ENCODE measurements at places on chromosomes 16 and 17.

- no peak for DNase-seq
Observed at GRCh38 chr17:65530523-65531255, 30.8 kb downstream of the AXIN2 start.

DNA sequence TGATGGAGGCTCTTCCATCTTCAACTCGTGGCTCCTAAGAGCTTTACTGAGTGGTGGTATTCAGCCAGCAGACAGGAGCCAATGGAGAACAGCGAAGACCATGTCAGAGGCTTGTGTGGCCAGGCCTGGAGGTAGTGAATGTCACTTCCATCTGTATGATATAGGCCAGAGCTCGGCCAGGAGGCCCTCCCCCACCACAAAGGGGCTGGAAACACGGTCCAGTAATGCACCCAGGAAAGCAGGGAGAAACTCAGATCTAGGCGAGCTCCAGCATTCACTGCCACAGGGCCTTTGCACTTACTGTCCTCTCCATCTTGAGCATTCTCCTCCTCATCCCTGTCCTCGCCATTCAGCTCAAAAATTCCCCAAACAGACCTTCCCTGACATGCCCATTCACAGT is 555.3 kb upstream of the C16orf82 start:
- DNase-seq = no peak

GRCh38 chr16:73002866-73003265 is 45.1 kb downstream of the ZFHX3 start:
- DNase-seq = no peak

DNA sequence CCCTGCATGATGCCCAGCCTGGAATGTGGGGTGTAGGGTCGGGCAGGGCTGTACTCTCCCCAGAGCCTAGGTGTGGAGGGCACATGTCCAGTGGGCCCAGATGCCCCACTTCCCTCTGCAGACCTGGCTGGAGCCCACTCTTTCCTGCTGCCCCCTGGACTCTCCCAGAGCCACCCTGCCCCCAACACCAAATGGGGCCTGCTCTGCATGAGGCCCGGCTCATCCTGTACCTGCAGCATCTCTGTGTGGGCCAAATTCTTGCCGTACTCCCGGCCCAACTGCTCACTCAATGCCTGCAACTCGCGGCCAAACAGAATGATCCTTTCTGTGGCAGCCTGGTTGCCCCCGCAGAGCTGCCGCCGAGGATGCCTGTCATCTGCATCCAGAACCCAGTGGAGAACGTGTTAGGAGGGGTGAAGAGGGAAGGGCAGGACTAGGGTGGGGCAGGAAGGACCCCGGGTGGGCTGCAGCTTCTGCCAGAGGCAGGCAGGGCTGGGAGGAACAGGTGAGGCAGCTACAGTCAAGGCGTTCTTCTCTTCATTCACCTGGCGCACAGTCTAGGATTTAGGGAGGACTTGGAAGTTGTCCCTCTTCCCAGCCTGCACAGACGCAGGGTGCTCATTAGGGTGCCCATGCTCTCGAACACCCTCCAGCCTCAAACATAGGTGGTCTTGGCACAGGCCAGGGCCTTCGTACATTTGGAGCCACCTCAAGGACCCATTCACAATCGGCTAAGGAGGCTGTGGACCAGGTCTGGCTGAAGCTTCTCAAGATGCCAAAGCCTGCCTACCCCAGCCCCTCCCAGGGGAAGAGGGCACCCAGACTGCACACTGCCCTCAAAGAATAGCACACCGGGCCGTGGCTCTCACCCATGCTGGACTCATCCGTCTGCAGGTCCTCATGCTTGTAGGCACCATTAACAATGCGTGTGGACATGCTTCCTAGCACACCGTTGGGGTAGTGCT is 8.7 kb upstream of the GFOD2 start:
- DNase-seq = no peak

GRCh38 chr17:31466096-31466760 is 74.8 kb downstream of the RAB11FIP4 start:
- DNase-seq = no peak

- no peak for DNase-seq
Observed at GRCh38 chr16:79826732-79827475, 226.4 kb upstream of the MAF start.

DNA sequence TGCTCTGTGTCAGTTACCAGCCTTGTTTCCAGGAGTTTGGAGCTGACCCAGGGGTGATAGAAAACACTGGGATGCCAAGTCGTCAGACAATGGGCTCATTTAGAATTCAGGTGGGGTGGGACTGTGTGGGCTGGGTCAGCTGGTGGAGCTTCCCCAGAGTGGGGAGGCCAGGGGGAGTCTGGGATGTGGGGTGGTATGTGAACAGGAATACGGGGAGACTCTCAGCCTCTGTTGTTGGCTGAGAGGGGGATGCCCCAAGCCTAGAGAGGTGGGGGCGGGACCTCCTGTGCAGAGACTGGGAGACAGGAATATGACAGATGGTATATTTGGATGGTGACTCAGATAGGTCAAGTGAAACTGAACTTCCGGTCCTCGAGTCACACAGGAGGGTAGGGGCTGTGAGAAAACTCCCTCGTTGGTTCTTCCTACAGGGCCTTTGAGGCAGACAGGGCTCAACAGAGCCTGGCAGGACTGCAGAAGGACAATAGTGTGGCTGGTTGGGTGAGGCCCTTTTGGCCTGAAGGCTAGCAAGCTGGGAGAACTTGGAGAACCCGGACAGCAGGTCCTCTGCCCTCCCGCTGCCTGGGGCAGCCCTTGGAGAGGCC is 23.7 kb downstream of the CDH1 start:
- DNase-seq = peak; percentile 82

- no peak for DNase-seq
Observed at GRCh38 chr17:69810326-69810965, 264.6 kb upstream of the KCNJ16 start.

DNA sequence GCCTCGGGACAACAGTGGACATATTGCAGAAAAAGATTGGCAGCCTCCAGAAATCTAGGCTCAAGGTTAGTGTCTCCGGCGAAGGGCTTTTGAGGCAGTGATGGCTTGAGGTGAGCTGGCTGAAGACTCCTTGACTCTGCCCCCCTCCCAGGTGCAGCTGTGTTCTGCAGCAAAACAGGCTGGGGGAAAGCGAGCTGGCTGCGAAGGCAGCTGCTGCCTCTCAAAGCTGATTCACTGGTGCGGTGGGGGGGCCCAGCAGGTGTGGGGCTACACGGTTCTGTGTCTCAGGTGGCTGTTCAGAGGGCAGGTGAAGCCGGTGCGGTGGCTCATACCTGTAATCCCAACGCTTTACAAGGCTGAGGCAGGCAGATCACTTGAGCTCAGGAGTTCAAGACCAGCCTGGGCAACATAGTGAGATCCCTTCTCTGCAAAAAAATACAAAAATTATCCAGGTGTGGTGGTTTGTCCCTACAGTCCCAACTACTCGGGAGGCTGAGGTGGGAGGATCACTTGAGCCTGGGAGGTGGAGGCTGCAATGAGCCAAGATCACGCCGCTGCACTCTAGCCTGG is 22.9 kb downstream of the C16orf96 start:
- DNase-seq = no peak

DNA sequence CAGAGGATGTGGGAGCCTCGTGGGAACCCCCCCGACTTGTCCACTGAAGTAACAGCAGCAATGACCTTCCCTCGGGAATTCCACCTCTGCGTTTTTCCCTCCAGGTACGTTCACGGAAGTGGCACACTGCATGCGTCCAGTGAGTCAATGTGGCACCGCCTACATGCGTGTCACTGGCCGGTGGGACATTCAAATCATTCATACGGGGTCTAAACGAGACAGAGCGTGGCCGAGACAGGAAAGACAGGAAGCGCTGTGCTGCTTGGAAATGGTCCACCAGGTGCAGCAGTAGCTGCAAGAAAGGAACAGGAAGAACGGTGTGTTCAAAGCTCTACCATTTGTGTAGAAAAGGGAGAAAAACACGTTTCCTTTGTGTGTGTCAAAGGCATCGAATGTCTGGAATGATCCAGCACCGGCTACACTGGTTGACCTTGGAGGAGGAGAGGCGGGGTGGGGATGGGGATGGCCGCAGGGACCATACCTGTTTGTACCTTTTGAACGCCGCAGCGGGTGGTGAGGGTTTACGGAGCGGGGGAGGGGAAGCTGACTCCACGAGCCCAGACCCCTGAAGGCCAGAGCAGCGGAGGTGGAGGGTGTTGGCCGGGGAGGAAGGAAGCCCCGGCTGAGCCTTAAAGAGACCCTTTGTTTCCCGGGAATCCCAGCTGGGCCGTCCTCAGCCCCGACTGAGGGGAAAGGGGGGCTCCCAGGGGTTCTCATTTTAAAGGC is 1.7 kb upstream of the PGAP6 start:
- DNase-seq = peak; percentile 62

- peak; percentile 92 for DNase-seq
Observed at GRCh38 chr16:48156790-48157209, 1.0 kb upstream of the ABCC12 start.

DNA sequence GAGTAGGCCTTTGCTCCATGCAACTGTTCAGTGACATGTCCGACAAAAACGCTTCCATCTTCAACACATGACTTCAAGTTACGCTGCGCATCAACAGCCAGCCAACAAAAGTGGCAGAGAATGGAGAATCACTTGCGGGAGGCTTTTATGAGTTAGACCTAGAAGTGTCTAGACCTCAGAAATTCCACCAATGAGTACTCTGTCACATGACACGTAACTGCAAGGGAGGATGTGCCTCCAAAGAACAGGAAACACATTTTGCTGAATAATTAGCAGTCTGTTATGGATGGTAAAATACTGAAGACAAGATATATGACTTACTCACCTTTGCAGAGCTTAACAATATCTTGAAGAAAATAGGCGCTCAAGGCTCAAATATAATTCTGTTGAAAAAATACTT is 62.1 kb downstream of the MYO1D start:
- no peak for DNase-seq

DNA sequence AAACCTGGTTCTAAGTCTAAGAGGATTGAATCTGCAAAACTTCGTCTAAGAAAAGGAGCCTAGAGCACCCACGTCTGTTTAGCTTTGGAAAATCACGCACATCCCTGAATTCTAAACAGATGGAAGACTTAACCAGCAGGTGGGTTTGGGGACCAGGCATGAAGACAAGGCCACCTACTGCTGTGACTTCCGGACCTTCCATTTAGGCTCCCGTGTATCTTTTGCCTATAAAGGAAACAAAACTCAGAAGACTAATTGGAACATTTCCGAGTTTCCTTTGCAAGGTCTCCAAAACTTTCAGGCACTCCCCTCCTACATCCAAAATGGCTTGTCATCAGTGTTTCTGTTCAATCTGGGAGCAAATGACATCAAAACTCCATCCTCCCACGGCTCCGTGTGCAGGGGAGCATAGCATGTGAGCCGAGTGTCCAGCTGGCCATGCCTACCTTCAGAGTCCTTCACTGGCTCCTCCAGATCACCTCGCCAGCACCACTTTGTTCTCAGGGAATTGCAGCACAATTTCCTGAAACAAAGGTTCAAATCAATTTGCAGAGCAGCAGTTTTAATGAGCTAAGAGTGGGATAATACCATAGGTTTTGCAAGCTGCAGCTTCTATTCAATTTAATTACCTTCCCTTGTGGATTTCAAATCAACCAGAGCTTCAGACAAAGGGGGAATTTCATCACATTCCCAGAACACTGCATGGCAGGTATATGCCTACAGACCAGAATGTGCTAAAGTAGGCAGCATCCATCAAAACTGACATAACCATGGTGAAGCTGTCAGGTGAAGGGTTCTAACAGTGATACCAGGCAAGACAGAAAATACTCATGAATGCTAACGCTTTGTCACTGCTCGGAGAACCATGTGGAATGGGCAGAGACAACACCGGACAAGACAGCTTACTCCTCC is 23.5 kb downstream of the CACNG1 start:
- DNase-seq = no peak

DNA sequence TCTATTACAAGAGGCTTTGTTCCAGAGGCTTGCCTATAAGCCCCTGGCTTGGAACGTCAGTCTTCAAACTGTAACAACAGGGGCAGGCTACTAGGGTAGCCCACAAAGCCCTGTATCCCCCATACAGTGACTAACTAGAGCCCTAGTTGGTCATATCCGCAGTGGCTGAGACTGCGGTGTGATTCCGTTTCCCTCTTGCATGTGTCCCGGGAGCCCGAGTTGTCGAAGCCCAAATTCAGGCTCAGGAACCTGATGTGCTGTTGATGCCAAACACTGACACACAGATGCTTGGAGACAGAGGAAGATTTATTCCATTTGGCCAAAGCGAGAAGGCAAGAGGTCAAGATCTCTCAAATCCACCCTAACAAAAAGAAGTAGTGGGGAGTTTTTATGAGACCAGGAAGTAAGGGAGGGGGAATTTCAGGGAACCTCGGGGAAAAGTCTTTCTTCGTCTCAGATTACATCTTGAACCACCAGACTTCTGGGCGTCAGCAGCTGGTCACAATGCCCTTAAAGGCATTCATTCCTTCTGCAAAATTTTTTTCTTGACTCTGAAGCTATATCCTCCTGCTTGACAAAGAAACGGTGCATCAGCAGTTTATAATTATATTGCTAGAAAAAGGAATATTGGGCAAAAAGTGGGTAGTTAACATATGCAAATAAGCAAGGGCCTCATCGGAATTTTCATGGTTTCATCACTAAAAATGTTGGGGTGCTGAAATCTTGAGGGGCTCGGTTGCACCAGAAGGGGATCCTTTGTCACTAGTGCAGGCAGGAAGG is 879 bp downstream of the SLFN5 start:
- DNase-seq = peak; percentile 70

GRCh38 chr17:15454346-15454745 is 13.1 kb downstream of the CDRT4 start:
- DNase-seq = no peak

- no peak for DNase-seq
Observed at GRCh38 chr16:68385371-68385770, 62.9 kb downstream of the SMPD3 start.

DNA sequence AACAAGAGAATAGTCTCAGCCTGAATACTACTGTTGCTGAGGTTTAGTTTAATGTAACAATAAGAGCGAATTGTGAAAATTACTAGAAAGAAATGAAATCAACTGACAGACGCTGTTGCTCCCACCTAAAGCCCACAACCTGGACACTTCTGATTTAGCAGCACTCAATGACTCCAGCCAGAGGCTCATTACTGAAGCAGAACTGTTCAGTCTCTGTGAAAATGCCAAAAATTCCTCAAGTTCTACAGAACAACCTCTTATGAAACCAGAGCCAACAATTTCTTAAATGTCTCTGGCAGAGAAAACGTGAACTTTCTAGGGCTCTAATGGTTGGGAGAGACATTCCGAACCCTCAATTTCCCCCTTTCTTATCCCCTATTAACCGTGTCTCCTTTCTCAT is 9.9 kb downstream of the PSME3IP1 start:
- no peak for DNase-seq

GRCh38 chr17:3418222-3418621 is 7.1 kb downstream of the OR3A3 start:
- DNase-seq = no peak
